ENCODE measurements at places on chromosomes 6 and 20. TPM values are rescaled to one million over a fixed set of nuclear protein-coding genes. Genes with fewer than 3 reads are reported as not detected.

GRCh38 chr6:119078376-119079282, at the start of gene FAM184A:
Gene FAM184A (minus strand): TSS chr6:119078664. CDS start chr6:119078299, 365 bp downstream.
- DNase-seq: peak; percentile 67

GRCh38 chr6:158270389-158271127, 41.7 kb upstream of the TULP4 start:
- DNase-seq: no peak

Gene HMGCLL1
- not detected for total RNA-seq

Gene TEAD3
- total RNA-seq: 1.8 TPM

All from activated T-helper 2 cell treated with anti-CD3 and anti-CD28 coated beads, Interferon-gamma antibody, Interleukin-2, Interleukin-4, amounts not matched to agents 10 μg/mL and 5 μg/mL and 100 μg/mL, durations not matched to agents 14 hours and 24 hours and 36 hours (primary cell).